Esophagus squamous epithelium (tissue), 5 donors: ENCODE measurements at places on chromosomes 7 and 10.

DNA sequence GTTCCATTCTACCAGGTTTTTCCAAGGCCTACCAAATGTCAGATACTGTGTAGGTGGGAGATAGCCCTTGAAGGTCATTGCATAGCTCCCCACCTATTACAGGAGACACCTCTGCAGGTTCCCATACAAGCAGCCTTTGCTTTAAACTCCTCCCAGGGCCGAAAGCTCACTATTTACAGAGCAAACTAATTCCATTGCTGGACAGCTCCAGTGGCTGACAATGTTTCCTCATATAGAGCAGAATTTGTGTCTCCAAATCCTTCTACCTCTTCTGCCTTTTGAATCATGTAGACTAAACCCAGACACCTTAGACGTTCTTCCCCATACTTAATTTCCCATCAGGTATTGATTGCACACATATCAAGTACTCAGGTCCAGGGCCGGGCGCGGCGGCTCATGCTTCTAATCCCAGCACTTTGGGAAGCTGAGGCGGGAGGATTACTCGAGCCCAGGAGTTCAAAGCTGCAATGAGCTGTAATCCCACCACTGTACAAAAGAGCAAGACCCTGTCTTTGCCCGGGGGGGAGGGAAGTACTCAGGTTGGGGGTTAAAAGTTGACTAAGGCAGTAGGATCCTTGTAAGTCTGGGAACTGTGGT lies 2.1 kb downstream of the CNNM1 start:
- DNase-seq: no peak

DNA sequence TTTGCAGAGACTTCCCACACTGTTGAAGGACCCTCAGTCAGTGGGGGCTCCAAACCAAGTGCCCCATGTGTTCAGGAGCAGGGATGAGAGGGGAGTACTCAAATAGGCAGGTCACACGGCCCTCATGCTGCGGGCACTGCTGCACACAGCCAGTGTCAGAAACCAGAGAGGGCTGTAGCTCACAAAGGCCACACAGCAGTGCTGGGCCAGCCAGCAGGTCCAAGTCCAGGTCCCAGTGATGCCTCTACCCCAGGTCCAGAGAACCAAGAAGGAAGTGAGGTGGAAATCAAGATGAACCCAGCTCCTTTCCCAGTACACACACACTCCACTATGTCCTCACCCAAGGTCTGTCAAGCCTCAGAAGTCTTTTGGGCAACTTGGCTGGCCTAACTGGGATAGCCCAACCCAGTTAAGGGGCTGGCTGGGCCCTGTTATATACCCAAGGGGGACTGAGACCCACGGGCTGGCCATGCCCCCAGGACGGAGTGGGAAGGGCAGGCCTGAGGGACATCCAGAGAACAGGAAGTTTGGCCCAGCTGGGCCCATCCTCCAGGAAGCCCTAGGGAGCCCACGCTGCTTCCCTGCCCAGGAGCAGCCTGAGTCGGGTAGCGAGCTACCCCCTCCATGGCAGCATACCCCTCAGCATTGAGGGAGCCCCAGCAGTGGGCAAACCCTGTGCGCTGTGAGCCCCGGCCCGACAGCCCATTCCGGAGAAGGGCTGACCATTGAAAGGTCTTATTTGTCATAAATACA lies 24.3 kb downstream of the GRID1 start:
- no peak for DNase-seq

DNA sequence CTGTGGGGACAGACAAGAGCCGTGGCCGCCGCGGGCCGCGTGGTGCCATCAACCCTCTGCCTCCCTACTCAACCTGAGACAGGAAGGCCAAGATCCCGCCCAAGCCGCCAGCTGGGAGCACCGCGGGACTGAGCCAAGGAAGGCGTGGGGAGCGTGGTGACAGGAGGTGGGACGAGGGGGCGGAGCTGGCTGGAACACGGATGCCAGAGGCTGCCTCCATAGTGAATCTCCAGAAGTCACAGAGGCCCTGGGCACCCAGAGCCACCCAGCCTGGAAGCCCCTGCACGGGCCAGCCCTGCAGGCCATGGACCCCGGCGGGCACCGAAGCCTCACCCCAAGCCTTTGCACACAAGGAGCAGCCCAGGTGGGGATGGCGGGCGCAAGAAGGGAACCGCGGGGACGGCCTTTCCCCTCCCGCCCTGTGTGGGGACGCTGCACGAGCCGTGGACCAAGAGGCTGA lies 18.1 kb upstream of the DPYSL4 start:
- DNase-seq: no peak

DNA sequence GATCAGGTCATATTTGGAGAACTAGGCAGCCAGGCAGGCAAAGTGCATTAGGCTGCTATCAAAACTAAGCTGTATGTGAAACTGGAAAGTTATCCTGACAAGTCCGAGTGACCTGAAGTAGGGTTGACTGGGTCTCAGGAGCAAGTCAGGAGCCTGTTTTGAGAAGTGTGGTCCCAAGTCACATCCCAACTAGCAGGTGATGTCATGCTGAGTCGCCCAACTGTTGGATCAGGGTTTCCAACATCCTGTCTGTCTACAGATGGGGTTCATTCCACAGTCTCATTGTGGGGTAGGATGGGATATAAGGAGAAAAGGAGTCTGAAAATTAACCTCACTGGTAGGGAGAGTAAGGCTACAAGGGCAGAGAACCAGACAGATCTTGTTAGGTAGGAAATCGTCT lies 27.0 kb downstream of the SLC26A4 start:
- no peak for DNase-seq

DNA sequence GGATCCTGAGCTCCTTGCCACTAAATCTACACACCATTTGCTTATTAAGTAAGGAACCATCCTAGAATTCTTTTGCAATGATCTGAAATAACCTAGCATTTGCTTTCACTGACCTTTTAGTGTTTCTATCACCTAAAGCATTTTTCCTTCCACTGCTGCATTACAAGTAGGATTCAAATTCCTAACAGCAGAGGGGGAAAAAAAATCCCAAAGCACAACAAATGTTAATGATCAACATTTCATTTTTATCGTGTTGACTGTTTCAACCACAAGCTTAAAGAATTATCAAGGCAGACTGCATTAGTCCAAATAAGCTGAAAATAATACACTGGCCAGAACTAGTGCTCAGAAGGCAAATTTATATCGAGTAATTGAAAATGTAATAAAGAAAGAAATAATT lies 174.7 kb upstream of the TCF7L2 start:
- DNase-seq: no peak

- DNase-seq: no peak
Observed at GRCh38 chr7:36264913-36265516, 112.0 kb downstream of the EEPD1 start.

GRCh38 chr7:153107826-153108225 lies 348.3 kb downstream of the ACTR3B start:
- DNase-seq: no peak

GRCh38 chr10:112059220-112059619 lies 124.3 kb downstream of the GPAM start:
- no peak for DNase-seq

DNA sequence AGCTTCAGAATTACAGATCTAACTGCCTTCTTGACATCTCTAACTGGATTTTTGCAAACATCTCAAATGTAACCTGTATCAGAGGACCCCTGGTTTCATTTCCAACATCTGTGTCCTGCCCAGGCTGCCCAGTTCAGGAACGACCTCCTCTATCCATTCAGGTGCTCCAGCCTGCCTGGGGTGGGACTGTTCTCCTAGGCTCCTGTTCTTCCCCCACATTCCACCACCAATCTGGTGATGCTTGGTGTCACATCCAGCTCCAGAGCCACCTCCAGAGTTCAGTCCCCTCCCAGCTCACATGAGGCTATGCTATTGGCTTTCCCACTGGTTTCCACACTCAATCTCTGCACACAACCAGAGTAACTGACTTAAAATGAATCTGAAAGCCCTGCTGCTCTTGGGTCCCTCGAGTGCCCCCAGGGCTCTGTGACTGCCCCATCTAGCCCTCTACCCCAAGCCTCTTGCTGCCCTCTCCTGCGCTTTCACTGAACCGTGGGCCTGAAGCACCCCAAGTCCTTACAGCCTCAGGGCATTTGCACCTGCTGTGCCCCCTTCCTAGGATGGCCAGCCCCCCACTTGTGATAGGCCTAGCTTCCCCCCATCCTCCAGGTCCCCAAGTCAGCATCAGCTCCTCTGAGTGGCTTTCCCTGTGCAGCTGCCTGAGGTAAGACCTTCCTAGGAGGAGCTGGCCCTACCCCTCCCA lies 46.1 kb downstream of the PPIF start:
- no peak for DNase-seq

DNA sequence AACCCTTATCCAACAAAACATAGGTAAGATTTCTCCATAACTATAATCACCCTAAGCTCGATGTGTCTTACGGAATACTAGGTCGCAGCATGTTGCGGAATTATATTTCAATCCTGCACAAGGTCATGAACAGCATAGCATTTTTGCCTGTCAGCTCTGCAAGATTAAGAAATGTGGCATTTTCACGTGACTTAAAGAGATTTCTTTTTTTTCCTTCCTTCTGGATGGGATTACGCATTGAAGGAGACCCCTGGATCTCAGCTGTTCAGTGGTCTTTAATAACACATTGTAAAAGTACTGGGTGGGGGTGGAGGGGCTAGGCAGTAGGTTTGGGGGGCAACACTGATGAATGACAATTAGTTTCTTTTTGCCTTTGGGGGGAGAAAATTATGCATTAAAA lies 106.7 kb downstream of the CUBN start:
- DNase-seq: no peak

DNA sequence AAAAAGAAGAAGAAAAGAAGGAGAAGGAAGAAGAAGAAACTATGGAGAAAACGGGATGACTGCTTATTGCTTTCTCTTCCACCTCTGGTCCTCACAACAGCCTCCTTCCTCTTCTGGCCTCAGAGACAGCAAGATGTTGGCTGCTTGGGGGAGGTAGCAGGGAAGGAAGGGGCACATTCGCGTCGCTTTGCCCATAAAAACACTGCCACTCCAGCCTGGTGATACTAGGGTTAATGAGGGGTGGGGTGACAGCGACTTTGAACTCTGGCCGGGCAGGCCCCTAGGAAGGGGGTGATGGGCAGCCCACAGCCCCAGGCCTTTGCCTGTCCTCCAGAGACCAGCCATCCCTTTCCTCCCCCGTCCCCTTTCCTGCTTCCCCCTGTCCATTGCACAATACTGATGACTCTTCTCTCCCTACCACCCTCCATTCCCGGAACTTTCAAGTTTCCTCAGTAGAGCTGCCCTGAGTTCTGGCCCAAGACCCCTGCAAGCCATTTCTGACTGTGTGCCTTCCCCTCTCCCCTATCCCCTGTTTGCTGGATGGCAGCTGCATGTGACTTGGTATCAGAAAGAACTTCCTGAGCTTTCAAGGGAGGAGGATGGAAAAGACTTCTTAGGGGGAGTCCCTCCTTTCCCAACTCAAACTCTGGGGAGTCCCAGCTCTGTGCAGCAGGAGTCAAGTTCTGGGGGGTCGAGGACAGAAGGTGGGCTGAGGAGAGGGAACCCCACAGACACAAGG lies 2.2 kb upstream of the CUEDC2 start:
- no peak for DNase-seq

GRCh38 chr10:119095640-119096039 lies 8.3 kb upstream of the DENND10 start:
- DNase-seq: no peak

GRCh38 chr7:156096771-156097538 lies 284.7 kb upstream of the SHH start:
- DNase-seq: no peak

DNA sequence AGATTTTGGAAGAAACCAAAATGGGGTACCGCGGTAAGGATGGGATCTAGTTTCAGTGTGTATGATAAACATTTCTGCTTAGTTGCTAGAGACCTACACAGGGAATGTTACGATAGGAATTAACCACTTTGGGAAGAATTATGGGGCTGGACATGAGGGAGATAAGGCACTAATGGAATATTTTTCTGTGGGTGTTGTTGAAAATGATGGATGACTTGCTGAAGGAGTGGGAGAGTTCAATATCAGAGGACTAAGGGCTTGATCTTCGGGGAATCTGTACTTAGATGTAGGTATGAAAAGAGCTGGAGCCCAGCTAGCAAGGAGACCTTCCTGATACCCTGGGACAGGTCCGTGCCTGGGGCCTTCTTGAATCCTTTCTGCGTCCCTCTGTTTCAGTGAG lies 303.7 kb downstream of the EXOC4 start:
- no peak for DNase-seq

DNA sequence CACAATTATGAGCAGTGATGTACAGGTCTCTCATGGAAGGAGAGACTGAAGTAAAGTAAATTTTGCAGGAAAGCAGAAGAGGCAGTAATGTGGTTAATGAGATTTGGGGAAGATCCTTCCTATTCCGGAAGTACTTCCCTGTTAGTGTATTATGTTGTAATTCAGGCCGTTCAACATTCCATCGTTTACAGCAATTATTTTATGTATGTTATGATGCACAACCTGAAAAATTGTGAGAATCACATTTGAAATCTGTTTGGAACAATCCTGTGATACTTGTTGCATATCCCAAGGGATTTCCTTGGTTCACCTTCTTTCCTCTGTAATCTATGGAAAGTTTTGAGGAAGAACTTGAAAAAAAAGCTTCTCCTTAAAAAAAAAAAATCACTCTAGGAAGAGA lies 247.8 kb downstream of the SEMA3A start:
- DNase-seq: no peak

DNA sequence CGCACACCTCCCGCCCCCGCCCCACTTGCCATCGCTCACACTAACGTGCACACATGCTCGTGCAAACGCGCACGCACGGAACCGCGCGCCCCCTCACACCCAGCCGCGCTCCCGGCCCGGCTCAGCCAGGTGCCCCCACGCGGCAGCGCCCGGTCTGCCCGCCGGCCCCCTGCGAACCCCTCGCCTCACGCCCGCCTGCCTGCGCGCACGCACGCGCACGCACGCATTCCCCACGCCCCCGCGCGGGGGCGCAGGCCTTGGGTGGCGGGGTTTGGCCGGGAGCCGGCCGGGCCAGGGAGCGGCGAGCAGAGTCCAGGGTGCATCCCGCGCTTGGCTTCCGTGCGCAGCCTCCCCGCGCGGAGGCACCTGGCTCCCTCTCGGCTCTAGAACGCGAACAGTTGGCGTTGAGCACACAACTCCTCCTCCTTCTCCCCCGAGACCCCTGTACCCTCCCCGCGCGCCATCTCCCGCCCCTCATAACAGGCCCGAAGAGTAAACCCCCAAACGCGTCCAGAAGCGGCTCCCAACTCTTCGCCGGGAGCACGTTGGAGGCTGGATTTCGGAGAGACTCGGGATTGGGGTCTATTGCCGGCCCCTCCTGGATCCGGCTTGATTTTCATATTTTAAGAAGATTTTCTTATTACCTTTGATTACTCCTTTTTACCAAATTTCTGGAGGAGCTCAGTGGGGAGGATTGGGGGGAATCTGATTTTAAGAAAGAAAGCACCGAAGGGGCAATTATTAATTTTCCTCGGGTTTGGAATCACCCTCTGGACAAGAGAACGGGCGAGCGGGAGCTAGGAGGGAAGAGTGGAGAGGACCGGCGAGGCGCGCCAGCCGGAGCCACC lies 527 bp upstream of the SORCS3 start:
- DNase-seq: no peak
